Tongue (tissue), 3 donors: ENCODE measurements at places on chromosomes 1 and 21. TPM values are rescaled to one million over a fixed set of nuclear protein-coding genes. Genes with fewer than 3 reads are reported as not detected.

AADACL3 gene
- total RNA-seq = not detected

KPRP gene
- total RNA-seq = 0.21 TPM

MNDA gene
- 5.9 TPM for total RNA-seq

PADI1 gene
- 10.3 TPM for total RNA-seq

THEM5 gene
- not detected for total RNA-seq

SPATA1 gene
- total RNA-seq = 1.1 TPM

S100A12 gene
- total RNA-seq = 7.6 TPM

CR2 gene
- not detected for total RNA-seq

GSTM5 gene
- total RNA-seq = 4.4 TPM

NBPF4 gene
- not detected for total RNA-seq

SPRR2E gene
- not detected for total RNA-seq

FCAMR gene
- not detected for total RNA-seq

PGBD5 gene
- 13.6 TPM for total RNA-seq

COL11A1 gene
- 10.4 TPM for total RNA-seq

TNNI3K gene
- 2.7 TPM for total RNA-seq

ADORA1 gene
- 1.8 TPM for total RNA-seq
